ENCODE measurements at places on chromosomes 3 and 15.

- DNase-seq: no peak
These were observed 268.4 kb upstream of the ROPN1 start for GRCh38 chr3:124260206-124260915.

DNA sequence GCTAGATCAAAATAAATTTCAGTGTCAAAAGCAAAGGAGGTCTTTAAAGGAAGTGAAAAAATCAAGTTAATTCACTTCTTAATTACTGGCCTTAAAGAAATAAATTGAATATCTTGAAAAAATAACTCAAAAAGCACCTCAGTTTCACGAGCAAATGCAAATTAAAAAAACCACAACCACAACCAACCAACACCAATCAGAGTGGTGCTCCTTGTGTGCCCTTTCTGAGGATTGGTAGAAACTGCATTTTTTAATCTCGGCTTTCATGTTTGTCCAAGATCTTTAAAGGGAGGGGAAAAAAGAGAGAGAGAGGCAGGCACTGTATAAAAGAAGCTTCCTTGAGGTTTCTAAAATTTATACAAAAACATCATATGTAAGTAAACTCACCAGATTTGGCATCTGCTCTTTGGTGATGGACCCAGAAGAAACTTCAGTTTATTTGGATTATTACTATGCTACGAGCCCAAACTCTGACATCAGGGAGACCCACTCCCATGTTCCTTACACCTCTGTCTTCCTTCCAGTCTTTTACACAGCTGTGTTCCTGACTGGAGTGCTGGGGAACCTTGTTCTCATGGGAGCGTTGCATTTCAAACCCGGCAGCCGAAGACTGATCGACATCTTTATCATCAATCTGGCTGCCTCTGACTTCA lies at the start of gene GPR15:
GPR15 (plus strand) TSS at position 357 of the 653 bp plus-strand sequence; CDS start at position 413, 56 bp downstream.
- no peak for DNase-seq

GRCh38 chr3:112814266-112814665 lies 32.4 kb downstream of the CD200R1L start:
- DNase-seq: peak; percentile 69

- peak; percentile 35 for DNase-seq
These were observed 766.7 kb upstream of the GOLIM4 start for GRCh38 chr3:168862466-168862865.

- no peak for DNase-seq
These were observed 70.3 kb upstream of the PRICKLE2 start for GRCh38 chr3:64295594-64295993.

GRCh38 chr3:169886671-169887070 lies 16.9 kb upstream of the LRRC31 start:
- DNase-seq: peak; percentile 53

DNA sequence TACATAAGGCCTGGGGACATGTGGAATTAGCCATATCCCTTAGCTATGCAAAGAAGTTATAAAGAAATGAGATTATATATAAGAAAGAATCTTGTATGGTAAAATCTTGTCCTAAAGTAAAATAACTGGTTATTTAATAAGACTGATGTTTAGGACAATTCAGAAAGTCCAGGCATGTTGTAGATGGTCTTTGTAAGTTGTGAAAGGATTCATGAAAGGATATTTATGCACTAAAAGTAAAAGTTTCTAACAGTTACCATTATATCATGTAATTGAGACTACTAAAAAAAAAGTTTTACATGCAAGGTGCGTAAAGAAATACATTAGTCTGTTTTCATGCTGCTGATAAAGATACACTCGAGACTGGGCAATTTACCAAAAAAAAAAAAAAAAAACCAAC lies 146.3 kb downstream of the FMN1 start:
- no peak for DNase-seq

DNA sequence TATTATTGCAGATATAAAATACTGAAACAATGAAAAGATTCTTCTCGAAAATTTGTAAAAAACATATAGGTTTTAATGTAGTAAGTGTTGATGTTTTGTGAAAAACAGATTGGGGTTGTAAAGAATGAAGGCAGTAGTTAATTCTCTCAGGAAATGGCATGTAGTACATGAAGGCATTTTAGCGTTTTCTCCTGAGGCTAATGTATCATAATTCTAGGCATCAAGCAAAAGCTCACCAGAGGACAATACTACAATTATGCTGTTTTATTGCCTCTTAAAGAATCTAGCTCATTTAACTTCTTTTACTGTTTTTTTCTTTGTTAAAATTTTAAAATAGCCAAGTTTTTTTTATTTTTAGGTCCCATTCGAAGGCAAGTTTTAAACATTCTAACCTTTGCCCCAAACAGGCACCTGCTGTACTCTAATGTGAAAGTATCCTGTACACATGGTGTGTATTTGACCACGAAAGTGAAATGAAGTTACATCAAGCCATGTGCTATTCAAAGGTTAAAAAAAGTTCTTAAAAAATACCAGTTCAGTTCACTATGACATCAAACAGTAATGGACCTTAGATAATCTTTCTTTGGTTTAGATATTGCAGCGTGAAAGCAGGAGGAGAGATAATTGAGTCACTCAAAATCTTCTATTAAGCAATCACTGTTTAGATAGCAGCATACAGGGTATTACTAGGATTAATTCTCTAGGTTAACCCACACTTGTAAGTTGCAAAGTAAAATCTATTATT lies 163.6 kb downstream of the ECT2 start:
- DNase-seq: no peak

DNA sequence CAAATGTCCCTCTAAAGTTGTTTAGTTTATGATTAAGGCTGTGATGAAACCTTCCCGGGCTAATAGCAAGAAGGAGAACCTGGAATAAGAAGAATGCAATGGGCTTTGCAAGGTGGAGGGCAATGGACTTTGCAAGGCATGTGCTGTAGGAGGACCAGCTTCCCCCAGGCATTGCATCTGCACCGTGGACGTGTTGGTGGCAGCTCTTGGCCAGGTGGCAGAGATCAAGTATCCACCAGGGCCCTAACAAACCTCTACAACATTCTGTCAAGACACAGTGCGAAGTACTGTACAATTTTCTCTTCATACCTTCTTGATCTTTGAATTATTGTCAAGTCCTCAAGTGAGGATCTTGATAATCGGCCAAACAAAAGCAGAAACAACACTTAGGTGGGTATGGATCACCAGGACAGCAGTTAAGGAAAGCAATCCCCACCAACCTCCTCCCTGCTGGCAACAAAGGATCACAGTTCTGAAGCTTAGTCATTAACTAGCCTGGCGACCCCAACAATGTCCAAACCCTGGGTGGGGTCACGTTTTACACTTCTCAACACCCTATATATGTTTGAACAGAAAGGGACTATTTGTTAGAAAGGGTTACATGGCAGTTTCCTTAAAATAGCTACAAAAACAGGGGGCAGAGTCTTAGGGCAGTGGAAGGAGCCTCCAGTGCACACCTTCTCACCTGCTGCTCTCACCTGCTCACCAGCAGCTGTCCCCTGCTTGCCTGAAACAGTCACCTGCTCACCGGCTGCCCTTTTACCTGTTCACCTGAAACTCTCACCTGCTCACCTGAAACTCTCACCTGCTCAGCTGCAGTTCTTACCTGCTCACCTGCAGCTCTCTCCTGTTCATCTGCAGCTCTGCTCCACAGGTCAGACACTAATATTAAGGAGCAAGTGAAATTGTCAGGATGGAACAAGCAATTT lies 137.9 kb upstream of the LIPC start:
- no peak for DNase-seq

DNA sequence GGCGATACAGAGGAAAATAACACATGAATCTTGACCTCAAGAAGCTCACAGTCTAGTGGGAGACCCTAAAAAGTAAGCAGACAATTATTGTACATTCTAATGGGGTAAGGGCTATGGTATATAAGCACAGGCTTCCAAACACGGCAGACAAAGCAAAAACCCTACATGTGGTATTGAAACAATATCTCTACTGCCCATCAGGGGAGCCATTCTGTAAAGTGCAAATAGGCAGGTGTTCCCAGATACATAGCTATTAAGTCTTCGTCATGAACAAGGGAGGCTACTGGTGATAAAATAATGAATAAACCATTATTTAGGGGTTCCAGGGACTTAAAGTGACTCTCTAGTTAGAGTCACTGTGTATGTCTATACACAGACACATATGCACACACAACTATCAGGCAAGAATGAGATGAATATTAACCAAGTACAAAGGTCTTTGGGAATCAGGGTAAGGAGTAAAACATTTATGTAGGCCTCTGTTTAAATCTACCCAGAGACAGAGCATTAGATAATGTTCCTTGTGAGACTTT lies 38.7 kb upstream of the ASB14 start:
- no peak for DNase-seq
